T-helper 9 cell (primary cell): ENCODE measurements at places on chromosomes 13 and 19.

DNA sequence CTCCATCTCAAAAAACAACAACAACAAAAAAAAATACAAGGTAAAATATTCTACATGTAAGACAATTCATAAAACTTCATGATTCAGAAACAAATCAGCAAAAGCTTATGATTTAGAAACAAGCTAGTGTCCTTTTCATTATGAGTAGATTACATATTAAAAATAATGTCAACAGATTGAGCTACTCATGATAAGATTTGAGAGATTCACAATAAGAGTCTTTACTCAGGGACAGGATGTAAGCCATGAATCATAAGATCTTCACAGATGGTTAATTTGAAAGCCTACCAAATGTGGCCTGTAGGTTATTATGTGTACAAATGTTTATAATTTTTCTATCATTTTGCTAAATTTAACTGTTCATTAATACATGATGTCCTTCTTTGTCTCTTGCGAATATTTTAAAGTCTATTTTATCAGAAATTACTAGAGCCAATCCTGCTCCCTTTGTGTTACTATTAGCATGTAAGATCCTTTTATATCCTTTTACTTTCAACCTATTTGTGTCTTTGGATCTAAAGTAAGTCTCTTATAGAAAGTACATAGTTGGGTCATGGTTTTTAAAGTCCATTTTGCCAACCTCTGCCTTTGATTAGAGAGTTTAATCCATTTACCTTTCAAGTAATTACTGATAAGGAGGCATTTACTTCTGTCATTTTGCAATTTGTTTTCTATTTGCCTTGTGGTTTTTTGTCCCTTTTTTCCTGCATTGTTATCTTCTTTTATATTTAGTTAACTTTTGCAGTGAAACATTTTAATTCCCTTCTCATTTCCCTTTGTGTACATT, 68.3 kb upstream of the RXFP2 start:
- DNase-seq: no peak

DNA sequence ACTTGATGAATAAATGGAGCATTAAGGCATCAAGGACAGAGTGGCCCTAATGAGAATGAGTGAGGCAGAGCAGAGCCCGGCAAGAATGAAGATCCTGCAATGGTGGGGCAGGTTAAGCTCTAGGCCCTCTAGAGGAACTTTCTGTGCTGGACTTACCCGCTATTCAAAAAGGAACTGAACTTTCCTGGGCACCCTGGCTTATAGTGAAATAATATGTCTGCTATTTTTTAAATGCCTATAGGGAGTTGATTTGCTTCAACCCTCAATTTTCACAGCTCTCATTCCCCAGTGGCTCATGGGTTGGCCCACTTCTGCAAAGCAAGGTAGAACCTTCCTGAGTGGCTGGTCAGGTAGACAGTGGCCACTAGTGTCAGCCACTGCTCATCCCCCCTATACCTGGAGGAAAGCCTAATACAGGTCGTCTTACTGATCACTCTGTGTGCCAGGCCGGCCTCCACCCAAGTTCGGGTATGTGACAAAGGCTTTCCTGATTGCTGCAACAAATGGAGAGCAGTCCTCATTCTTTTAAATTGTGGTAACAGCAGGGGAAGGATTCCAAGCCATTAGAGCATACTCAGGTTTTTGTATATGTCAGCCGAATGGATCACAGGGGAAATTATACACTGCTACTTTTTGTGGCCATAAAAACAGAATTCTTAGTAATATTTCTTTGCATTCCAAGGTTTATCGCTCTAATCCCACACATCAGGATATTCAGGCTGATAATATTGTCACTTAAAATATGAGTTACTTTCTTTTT, 103.0 kb downstream of the KL start:
- no peak for DNase-seq

GRCh38 chr13:99693852-99694611, 192.8 kb downstream of the TM9SF2 start:
- no peak for DNase-seq

DNA sequence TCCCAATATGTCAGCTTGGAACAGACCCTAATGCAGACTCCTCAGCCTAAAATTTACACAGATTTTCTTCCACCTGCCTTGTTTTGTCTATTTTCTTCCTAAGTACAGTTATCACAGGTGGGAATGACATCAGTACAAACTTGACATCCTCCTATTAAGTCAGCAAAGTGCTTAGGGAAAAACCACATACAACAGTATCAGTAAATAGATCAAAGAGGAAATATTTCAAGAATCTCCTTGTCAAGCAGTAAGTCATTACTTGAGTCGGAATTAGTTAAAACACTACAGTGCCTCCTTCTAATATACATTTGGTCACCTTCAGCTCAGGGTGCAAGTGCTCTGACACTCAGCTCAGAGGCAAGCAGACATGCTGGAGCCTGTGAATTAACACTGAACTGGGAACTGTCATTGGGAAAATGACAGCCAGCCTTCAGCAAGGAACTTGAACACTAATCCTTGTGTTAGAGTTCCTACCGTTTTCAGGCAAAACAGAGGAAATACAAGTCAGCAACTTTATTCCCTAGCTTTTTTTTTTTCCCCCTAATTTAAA, 394.3 kb upstream of the HTR2A start:
- DNase-seq: no peak

GRCh38 chr19:46656541-46656940, 4.4 kb downstream of the DACT3 start:
- DNase-seq: no peak

DNA sequence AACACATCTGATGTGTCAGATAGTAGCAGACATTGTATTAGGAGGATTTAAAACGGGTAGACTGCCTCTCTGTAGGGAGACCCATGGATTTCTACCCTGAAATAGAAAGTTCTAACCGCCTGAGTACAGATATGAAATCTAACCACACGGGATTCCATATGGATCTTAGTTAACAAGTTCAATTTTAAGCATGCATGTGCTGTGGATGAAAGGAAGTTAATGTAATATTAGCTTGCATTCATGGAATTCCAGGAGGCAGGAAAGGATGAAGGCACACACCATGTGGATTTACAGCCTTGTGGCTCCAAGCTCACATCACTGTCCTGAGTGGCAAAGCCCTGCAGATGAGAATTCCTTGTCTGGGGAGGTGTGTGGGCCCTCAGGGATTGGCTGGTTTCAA, 120.6 kb upstream of the IRS2 start:
- DNase-seq: no peak

DNA sequence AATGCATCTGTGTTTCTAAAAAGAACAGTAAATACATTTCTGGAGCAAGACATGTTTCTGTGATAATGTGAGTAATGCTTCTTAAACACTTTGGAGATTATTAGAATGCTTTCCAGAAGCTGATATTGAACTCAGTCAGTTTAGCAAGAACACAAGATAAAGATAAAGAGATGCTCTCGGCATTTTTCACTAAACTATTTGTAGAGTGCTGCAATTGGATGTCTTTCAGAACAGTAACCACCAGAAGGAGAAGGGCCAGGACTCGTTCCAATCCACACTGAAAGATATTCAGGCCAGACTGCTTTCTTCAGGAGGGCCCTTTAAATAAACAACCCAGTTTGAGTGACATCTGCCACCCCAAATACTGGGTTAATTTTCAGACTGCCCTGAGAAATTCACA, 456.0 kb downstream of the TBC1D4 start:
- DNase-seq: no peak

GRCh38 chr13:77857531-77858209, 61.0 kb downstream of the EDNRB start:
- DNase-seq: no peak

GRCh38 chr13:33352041-33352440, 66.5 kb upstream of the STARD13 start:
- DNase-seq: no peak

- DNase-seq: no peak
These were observed 57.8 kb downstream of the WTIP start for GRCh38 chr19:34539396-34539795.

DNA sequence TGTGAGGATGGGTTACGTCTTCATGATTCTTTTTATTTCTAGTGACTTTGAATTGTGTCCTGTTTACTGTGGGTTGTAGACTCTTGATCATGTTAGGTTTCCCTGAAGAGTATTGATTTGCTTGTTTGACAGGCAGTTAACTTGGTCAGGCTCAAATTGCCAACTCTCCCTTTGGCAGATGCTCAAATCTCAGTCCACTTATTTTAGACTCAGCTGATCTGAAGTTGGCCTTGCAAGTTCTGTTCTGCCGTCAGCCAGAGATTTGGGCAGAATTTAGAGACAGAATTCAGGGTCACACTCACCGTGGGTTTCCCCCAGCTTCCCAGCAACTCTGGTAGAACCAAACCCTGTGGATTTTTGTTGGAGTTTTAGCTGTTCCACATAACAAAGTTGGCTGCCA, 71.6 kb upstream of the TEX29 start:
- no peak for DNase-seq

DNA sequence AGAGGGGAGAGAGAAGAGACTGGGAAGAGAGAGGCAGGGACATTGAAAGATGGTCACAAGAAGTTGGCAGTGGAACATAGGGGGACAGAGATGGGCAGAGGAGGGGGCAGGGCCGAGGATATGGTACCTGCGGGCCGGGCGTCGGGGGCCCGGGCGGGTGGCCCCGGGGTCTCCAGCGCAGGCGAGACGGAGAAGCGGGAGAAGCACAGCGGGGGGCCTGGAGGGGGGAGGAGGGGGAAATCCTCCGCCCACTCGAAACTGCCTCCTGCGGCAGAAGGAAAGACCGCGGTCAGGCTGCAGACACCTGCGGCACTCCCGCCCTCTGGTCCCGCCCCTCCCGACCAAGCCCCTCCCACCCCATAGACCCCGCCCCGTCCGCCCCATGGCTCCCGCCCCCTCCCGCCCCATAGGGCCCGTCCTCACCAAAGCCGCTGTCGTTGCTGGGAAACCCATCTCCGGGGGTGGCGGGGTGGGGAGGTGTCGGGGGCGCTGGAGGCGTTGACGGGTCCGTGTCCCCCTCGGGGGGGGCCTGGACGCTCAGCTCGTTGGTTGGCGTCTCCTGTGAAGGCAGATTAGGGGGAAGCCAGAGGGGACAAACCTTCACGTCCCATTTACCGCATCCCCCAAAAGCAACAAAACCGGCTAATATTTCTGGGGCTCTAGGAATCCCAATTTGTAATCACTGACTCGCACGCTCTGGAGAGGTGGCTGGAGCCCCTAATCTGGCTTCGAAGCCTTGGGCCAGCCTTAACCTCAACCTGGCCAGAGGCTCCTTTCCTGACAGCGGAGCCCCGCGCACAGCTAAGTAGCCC, 20.4 kb downstream of the LMTK3 start:
- peak; percentile 63 for DNase-seq

GRCh38 chr13:98279473-98280175, 102.6 kb upstream of the RNF113B start:
- no peak for DNase-seq

DNA sequence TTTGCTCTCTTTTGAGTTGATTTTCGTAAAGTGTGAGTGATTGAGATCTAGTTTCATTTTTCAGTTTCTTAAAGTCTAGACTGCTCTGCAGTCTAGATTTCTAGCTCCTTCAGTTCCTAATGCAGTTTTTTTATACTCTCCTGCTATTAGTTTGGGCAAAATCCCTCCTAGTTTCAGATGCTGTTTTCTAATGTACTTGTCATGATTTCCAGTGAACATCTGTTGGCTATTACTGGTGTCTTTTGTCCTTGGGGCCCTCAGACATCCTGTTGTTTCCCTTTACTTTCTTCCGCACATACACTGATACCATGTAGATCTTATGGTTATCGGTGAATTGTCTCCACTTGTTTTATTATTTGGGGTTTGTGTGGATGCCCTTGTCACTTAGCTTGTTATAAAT, 292.1 kb downstream of the TDRD3 start:
- DNase-seq: no peak

DNA sequence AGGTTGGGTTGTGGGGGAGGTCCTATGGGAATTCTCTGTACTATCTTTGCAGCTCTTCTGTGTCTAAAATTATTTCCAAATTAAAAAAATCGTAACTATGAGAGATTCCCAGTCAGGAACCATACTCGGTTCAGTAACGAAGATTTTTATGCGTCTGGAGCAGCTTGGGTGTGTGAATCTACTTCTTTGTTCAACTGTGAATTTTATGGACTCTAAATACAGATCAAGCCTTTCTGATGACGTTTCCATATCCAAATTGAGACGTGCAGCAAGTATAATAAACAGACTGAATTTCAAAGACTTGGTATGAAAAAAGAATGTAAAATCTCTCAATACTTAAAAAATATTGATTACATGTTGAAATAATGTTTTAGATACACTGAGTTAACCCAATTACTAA, 30.9 kb downstream of the MLLT1 start:
- DNase-seq: no peak

GRCh38 chr19:5952193-5953029, 25.5 kb downstream of the RANBP3 start:
- no peak for DNase-seq

GRCh38 chr13:79973533-79973963, 367.4 kb downstream of the SPRY2 start:
- no peak for DNase-seq
